SHP77 treated with DMSO at 0.1 percent for 48 hours (cell line): ENCODE measurements at places on chromosomes 11 and 22.

- DNase-seq: no peak
Measured at GRCh38 chr22:42910221-42910942, 53.3 kb upstream of the ARFGAP3 start.

- no peak for DNase-seq
Measured at GRCh38 chr11:103923451-103923931, 112.9 kb upstream of the DDI1 start.

DNA sequence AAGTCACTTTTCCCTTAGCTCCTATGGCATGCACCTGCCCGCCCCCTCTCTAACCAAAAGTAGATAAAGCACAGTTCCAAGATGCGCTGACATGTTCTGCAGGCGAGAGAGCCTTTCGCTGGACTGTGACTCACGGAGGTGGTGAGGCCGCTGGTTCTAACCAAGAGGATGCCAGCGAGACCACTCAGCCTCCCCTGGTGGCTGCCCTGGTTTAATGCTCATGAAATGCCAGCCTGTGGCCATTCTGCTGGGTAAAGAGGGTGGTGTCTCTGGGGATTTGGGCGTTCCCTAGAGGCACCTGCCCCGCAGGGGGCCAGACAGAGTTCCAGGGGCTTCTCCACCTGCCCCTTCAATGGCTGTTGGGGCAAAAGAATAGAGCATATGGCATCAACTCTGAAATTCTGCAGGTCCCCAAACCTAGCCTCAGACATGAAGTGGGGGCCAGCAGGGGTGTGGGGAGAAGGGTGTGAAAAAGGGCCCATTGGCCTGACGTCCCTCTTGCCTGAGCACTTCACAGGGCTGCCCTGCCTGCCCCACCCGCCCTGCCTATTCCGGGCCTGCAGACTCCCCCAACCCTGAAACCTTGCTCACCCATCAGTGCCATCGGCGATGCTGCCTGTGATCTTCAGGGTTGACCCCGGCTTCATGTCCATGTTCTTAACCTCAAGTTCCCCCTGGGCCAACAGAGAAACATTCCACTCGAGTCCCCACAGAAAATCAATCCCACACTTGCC, 8.5 kb downstream of the LGALS2 start:
- no peak for DNase-seq

DNA sequence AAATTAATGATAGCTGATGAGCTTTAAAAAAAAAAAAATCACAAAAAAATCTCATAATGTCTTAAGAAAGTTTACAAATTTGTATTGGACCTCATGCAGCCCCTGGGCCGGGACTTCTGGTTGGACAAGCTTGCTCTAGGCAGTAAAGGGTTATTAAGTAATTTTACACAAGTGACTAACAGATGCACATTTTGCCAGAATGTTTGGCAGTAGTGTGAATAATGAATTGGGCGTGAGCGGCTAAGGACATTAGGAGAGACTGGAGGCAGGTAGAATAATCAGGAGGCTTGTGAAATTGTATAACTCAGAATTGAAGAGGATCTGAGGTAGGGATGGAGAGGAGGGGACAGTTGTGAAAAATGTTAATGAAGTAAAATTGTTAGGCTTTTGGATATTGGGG, 77.4 kb downstream of the HIPK3 start:
- DNase-seq: no peak

DNA sequence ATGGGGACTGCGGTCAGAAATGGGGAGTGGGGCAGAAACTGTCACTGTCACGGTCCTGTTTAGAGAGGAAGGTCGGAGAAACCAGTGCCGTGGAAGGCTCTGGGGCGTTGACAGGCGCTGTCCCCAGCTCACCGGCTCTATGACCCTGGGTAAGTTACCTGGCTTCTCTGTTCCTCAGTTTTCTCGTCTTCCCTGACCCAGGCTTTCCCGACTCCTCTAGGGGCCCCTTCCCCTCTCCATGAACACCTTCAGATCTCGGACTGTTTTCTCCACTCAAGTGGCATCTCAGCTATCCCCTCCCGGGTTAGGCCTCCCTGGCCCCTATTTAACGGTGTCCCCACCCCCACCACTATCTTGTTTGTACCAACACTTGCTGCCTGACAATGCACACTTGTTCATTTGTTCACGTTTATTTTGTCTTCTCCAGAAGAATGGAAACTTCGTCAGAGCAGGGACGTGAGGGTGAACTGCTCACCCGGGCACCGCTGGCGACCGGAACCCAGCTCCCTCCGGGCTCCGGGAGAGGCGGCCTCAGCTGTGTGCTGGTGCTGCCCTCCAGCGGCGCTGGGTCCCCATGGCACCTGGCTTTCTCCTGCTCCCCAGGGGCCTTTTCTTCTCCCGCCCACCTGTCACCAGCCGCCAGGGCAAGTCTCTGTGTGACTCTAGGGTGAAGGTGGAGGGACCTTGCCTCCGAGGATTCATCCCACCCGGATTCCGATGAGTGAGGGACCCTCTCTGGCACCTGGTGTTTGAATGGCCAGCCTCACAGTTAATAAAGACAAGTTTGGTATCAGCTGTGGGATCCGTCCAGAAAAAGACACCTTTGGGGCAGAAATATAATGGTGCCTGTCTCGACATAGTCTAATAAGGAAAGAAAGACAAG, 33.1 kb upstream of the SLC35C1 start:
- peak; percentile 67 for DNase-seq

DNA sequence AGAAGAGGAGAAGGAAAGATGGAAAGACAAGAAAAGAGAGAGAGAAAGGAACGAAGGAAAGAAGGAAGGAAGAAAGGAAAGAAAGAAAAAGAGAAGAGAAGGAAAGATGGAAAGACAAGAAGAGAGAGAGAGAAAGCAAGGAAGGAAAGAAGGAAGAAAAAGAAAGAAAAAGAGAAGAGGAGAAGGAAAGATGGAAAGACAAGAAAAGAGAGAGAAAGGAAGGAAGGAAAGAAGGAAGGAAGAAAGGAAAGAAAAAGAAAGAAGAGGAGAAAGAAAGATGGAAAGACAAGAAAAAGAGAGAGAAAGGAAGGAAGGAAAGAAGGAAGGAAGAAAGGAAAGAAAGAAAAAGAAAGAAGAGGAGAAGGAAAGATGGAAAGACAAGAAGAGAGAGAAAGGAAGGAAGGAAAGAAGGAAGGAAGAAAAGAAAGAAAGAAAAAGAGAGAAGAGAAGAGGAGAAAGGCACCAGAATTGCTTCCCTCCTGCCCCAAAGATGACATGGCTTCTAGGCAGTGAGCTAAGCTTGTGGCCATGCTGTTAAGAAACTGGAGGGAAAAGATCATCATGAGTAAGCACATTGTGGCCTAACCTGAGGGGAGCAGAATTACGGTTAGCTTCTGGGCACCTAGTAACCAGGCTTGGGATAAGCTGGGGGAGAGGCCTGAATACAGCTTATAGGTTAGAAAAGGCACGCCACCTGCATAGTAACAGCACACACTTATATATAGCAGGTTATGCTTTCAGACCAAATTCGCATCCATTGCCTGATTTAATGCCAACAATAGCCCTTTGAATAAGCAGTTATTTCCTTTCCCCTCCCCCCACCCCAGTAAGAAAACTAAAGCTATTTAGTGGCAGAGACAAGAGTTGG, 2.3 kb upstream of the ST3GAL4 start:
- no peak for DNase-seq

DNA sequence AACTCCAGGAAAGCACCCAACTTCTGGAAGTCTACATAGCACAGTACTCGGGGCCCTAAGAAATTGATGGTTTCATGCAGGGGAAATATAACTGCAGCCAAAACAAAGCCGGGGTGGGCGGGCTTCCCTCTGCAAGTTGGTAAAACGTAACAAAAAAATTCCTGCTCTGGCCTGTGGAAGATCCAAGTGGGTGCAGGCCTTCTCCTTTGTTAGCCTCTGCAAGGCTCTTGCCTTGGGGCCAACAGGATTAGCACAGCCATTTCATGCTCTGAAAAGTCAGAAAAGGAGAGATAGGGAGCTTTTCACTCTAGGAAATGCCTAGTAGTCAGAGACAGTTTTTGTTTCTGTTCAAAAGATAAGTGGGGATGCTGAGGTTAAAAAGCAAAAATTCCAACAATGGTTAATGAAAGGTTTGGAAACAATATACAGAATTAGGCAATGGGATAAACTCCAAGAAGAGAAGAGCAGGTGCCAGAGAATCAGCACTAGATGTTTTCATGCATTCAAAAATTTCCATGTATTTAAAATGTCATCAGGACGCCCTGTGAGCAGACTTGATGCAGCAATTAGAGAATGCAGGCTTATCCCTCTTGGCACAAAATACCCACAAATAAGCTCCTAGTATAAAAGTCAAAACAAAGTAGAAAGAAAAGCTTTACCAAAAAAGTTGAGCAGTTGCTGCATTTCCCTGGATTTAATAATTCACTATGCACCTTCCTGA, 72.3 kb upstream of the CHRM4 start:
- no peak for DNase-seq

GRCh38 chr11:109526931-109527330, 104.9 kb downstream of the C11orf87 start:
- no peak for DNase-seq

GRCh38 chr11:100622404-100622803, 64.7 kb upstream of the ARHGAP42 start:
- DNase-seq: no peak

GRCh38 chr11:132253469-132254264, 883.3 kb downstream of the NTM start:
- DNase-seq: no peak

GRCh38 chr22:19619144-19620009, 94.9 kb upstream of the SEPTIN5 start:
- DNase-seq: peak; percentile 60

DNA sequence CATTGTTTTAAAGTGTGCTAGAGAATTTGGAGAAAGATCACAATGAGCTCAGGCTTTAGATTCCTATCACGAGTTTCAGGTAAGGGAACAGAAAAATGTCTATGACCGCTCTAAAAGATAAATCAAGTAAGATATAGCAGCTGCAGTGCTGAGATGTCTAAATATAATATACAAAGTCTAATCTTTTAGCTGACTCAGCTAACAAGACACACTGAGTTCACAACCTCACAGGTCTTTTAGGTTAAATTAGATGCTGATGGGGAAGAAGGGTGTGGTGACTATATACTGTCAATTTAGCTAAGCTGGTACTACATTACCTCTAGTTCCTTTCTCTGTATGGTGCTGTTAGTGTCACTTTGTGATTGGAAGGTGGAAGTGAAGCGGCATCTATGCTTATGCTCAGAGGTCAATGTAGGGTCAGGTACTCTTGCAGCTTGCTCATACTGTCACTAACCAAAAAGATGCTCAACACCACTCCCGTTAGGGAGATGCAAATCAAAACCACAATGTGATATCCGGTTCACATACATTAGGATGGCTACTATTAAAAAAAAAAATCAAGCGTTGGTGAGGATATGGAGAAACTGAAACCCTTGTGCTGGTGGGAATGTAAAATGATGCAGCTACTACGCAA, 283.5 kb downstream of the SWAP70 start:
- DNase-seq: no peak
